ENCODE measurements at places on chromosomes 6 and 20.

- no peak for DNase-seq
These were observed 100.0 kb downstream of the CD24 start for GRCh38 chr6:106874481-106874880.

DNA sequence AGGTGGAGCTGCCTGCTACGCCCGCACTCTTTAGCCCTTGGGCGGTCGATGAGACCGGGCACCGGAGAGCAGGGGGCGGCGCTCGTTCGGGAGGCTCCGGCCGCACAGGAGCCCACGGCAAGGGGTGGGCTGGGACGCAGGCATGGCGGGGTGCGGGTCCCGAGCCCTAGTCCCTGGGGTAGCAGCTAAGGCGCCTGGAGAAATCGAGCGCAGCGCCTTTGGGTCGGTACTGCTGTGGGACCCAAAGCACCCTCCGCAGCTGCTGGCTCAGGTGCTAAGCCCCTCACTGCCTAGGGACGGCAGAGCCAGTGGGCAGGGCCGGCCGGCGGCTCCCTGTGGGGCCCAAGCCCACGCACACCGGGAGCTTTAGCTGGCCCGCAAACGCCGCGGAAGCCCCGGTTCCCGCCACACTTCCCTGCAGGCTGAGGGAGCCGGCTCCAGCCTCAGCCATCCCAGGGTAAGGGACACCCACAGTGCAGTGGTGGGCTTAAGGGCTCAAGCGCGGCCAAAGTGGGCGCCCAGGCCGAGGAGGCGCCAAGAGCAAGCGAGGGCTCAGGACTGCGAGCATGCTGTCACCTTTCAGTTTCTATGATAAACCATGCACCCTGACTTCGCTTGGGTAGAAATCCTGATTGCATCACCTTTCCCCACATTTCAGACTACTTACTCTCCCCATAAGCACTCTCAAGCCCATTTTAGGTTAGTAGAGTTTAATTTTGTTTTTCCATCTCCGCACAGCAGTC is 52.0 kb downstream of the MYLIP start:
- DNase-seq, result no peak

DNA sequence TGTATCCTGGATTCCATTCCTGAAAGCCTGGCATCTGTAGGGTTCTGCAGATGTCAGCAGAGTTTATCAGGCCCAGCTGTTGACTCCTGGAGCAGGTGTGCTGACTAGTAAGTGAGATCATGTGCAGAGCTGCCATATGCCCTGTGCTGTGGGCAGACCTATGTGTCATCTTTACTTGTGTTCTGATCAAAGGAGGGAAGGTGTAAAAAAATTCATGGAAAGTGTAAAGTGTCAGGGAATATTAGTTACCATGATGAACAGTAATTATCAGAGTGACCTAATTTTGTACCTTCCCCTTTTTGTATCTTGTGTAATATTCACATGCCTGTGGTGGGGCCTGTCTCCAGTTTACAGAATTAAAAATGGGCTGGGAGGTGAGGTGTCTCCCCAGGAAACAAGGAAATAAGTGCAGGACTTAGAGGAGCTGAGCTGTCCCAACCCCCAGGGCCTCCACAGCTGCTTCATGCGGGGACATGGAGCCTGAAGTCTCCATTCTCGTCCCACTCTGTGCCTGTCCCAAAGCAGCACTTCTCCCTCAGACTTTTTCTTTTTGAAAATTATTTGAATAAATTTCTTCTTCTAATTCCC is 148.2 kb upstream of the GGTLC1 start:
- DNase-seq, result peak; percentile 4

GRCh38 chr6:106556368-106556960 is 72.8 kb downstream of the RTN4IP1 start:
- DNase-seq, result peak; percentile 59

DNA sequence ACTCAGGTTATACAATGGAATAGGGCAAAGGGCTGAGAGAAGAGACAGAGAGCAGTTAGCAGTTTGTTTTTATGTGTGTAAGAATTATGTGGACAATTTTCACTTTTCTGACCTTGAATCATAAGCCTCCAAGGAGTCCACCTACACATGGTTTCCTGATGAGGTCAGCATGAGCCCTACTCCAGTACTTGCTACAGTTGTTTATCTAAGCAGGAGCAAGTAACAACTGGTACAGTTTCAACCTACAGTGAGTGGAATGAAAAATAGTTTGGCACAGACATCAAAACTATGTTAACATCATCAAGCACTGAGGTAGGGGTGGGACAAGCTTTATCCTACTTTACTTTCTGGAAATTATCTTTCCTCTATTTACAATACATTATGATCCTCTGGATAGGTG is 426.7 kb upstream of the ID4 start:
- no peak for DNase-seq
